Neural crest cell (in vitro differentiated cells): ENCODE measurements at places on chromosomes 12 and 14.

- no peak for DNase-seq
Observed at GRCh38 chr12:14605401-14605989, 37.8 kb upstream of the PLBD1 start.

GRCh38 chr12:100453951-100454350 is 19.7 kb upstream of the NR1H4 start:
- no peak for DNase-seq

DNA sequence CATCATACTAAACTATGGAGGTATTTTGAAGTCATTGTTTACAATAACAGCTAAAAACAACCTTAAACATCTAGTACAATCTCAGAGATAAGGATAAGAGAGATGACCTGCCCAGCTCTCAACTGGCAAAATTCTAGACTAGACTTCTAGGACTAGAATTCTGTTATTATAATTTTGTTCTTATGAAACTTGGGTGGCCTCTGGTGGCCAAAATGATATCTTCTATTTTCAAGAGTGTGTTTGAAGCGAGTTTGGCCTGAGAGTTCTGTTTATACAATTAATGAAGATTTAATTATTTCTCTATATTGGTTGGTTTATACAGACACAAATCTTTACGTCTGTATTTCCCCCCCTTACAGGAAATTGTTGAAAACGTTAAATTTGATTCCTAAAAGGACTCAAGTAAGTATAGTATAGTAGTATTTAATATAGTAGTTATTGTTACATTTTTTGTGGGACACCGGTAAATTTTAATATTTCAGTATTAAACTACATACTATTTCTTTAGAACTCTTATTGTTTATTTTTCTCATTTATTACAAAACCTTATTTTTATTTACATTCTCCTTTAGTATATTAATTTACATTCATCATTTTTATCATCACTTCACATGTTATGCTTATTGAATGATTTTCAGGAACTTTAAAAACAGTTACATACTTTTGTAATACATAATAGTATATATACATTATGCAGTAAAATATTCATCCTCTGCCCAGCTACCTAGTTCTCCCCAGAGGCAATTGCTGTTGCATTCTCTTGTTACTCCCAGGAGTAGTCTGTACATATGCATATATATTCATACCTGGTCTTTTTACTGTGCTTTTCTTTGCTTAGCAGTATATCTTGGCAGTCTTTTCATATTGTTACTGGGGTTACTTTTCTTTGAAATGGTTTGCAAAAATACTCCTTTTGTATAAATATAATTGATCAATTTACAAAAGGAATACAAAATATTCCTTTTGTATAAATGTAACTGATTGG is 6.6 kb downstream of the PPHLN1 start:
- no peak for DNase-seq

DNA sequence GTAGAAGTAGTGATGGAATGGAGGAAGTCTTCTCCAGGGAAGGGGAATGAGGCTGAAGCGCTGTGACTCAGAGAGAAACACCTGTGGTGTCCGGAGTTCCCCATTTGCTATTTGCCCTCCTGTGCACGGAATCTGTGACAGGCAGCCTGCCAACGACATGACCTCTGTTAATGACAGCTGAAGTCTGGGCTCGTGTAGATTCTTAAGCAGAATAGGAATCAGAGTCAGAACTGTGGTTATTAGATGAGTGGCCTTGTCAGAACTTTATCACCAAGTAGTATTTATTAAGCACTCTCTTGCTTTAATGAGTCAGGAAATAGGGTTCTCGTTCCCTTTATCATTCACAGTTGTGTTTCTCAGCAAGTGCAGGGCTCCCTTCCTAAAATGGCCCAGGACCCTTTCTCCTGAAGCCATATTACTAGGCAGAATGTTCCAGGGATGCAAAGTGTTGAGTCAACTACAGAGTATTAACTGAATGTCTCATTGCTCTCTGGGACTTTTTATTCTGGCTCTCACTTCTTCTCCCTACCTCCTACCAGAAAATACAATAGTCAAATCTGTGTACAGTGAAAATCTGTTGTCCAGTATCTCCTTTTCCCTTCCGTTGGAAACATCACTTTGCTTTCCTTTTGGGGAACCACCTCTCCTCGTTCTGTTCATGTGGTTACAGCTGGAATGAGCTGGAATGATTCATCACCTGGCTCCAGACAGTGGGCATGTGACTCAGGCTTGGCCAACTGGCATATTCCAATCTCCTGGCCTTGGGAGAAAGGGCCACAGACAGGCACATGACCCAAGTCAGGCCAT is 77.8 kb upstream of the MAX start:
- DNase-seq, result no peak

DNA sequence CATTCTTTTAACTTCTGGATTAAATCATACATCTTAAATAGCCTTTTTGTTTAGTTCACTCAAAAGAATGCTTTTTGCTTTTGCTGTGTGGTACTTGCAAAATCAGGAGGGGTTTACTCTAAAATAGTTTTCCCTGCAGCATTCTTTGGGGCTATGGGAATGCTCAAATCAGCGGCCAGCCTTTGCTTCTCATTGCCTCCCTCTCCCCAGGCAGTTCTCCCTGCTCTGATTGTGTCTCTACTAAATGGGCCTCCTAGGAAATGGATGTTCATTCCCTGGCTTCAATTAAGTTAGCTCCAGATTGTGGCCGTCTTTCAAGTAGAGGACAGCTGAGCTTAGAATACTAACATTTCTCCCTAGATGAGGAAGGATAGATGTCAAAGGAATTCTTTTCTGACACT is 4.4 kb downstream of the TULP3 start:
- no peak for DNase-seq

DNA sequence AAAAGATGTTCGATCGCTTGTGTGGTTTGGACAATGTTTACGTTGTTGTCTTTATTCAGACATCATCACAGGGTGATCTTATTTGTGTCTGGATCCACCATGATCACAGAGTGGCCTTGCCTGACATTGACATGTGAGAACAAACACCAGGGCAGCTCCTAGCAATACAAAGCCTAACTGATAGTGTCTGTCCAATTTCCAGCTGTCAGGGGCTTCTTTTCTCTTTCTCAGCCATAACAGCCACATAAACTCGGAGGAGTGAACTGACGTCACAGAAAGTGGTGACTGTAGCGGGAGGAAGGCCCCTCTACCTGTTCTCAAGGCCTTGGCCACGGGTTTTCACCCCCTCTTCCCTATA is 5.8 kb upstream of the SLC6A13 start:
- no peak for DNase-seq

DNA sequence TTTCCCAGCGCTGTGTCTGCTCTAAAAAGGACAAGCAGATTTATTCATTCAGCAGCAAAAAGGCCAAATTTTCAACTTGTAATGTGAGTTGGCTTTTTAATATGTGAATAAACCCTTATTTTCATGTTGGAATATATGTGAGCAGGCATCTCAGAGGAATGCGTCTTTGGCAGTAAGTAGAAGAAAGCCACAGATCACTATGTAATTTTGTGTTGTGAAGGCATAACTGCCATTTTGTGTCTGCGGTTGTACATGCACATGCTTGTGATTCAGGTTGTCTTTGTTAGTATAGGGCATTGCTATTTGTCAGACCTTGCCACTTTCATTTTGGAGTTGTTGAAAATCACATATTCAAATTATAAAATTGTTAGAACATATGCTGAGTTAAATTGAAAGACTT is 398.8 kb upstream of the RGS6 start:
- no peak for DNase-seq

DNA sequence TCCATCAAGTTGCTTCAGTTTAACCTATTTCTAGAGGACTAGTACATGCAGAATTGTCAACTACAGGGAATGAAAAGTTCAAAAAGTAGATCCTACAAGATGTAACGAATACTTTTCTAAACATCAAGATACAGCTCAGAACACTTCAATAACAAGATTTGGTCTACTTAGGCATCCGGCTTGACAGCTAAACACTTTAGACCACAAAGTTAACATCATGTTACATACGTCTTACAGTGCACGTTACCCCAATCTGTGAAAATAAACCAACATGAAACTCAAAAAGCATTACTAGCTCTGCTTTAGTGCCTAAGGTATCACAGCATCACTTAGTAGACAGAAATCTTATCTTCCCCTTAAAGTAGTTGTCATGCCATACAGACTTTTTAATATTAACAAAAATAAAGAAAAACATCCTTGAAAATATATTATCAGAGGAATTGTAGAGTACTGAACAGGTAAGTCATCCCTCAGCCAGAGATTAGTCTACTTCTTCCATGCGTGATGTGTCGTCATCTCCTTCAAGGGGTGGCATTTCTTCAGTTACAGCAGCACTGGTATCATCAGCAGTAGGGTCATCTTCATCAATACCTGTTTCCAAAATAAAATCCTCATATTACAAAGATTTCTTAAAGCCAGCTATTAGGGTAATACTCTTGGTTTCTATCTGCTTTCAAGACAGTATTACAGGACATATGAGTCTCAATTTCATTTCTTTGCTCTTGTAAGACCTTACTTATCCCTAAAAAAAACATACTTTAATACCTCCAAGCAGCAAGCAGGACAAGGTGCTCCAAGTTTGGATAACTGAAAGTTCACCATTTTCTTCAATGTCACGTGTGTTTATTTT is 5.4 kb downstream of the HSP90AA1 start:
- DNase-seq, result no peak

DNA sequence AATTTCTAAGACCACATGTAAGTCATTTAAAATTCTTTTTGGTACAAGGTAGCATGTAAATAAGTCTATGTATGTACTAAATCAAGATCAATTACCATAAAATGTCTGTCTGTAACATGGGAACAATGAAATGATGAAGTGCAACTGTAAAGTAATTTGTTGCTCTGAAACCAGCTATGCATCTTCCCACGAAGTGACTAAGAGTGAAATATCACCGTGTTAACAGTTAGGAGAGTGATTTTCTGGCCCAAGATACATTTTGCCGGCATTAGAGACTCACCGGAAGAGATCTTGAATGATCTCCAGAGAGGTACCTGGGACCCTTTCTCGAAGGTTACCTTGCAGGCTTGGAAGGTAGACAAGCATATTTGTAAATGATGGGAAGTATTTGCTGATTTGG is 105.8 kb downstream of the SAMD4A start:
- no peak for DNase-seq

DNA sequence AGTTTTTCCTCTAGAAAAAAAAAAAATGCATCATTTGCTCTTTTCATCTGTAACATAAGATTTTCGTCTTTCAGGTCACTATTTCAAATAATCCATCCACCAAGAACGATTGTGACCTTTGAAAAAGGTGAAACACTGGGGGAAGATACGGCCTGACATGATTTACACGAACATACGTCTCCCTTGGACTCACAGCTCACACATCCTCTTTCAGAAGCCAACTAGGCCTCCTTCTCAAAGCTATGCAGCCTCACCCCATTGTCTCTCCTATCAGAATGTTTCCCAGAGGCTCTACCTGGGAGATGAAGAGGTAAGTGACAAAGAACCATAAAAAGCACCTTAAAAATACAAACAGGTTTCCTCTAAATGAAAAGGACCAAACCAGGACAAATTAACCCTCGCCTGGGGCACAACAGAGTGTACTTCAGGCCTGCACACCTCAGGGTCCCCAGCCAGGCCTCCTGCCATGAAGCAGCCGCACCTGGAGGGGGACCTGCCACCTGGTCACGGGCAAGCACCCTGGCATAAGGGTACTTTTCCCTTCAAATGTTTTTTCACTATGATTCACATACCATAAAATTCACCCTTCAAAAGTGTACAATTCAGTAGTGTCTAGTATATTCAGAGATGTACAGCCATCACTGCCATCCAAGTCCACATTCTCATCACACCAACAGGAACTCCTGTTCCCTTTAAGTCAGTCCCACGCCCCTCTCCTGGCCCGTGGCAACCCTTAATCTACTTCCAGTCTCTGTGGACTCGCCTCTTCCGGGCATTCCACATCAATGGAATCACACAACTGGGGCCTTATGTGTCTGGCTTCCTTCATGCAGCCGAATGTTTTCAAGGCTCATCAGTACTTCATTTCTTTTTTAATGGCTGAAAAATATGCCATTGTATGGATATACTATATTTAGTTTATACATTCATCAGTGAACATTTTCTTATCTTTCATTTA is 5.4 kb downstream of the SLC15A4 start:
- no peak for DNase-seq

DNA sequence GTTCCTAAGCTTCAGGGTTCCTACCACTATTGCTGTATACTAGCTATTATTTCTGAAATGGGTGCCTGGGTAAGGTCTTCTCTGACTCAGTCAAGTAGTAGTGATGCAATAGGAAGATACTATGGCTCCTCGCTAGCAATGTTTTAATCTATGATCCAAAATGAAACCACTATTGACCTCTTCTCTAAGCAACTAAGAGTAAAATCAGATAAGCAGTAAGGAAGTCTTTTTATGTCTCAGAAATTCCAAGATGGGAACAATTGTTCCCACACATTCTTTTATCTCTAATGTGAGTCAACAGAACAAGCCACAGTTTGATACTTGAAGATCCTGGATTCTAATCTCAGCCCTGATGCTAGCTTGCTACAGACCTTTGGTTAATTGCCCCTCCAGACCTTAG is 45.1 kb downstream of the AREL1 start:
- DNase-seq, result no peak

DNA sequence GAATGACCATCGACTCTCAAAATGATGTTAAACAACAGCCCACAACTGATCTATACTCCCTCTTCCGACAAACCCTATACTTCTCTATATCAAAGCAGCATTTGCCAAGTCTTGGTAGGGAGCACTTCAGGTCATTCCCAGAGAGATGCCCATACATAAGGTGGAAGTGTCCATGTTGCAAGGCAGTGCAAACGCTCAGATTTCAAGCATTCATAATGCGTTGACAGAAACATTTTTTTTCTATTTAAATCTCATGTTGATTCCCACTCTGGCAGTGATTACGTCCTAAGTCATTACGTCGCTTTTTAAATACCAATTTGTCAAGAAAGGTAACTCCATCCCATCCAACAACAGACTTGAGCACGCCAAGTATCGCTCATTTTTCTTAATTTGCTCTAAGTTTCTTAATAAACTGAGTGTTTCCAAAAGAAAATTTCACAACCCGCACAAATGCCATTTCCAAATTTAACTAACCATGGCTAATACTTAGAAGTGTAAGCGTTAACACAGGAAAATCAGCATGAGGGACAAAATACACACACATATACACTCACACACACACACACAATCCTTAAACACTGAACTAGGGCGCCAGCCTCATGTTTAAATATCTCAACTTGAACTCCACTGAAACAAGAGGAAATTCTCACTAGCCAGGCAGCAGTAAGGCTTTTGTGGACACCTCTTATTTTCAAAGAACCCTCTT is 1.1 kb downstream of the GXYLT1 start:
- DNase-seq, result no peak

GRCh38 chr12:27542628-27543027 is 18.6 kb downstream of the PPFIBP1 start:
- DNase-seq, result no peak

DNA sequence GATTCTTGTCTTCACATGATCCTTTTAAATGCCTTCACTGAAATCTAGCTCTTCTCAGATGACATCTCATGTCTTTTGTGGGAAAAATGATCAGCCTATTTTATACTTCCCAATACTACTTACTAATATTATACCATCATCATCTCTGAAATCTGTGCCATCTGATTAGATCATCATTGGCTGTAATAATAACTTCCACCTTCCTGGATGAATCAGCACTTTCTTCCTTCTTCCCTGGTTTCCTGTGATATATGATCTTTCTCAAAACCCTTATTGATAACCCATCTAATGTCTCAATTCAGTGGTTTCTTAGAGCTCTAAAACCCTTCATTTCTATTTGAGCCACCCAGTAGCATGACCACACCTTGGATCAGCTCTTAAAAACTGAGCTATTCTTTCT is 30.9 kb downstream of the GPR137C start:
- DNase-seq, result no peak
